ENCODE measurements at places on chromosomes 5 and 9.

GRCh38 chr9:96691326-96691725, 36.2 kb upstream of the PRXL2C start:
- no peak for DNase-seq

- no peak for DNase-seq
Measured at GRCh38 chr9:33837138-33837537, 20.2 kb downstream of the UBE2R2 start.

DNA sequence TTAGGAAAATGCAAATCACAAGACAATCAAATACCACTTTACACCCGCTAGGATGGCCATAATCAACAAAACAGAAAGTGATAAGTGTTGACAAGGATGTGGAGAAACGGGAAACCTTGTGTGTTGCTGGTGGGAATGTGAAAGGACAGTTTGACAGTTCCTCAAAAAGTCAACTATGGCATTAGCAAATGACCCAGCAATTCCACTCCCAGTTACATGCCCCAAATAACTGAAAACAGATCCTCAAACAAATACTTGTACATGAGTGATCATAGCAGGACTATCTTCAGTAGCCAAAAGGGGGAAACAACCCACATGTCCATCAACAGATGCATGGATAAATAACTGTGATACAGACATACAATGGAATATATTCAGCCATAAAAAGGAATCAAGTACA, 21.2 kb downstream of the RASGEF1C start:
- no peak for DNase-seq

- no peak for DNase-seq
Measured at GRCh38 chr9:137745541-137745991, 126.8 kb downstream of the EHMT1 start.

GRCh38 chr5:147635882-147636728, 126.2 kb upstream of the DPYSL3 start:
- no peak for DNase-seq

DNA sequence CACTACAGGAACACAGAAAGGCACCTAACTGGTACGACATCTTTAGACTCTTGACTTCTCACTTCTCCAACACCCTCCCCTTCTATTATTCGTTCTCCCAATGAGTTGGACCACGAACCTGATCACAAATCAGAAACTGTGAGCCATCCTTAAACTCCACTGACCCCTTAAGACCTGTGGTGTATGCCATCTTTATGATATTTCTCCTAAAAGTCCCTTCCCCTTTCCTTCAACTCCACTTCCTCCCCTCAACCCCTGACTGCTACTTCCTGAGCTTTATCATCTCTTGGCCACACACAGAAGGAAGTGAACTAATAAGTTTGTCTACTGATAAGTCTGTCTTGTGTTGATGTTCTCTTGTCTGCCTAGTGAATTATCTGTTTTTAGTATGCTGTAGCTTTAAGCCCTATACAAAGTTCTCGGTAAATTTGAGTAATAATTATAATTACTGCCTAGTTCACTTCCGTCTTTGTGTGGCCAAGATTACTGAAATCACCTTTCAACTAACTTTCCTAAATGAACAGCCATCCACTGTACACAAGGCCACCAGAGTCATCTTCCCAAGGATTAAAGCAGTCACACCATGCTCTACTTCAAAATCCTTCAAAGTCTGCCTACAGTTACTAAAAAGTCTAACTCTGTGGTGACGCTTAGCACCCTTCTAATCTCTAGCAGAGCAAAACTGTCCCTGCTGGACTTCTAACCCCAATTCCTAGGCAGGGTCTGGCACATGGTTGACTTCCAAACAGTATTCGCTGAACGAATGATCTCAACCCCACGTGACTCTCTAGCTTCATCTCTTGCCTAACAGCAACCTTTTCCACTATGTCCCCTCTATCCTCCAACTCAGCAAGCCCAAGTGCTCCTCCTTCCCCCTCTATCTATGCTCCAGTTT, 23.2 kb downstream of the ELOVL7 start:
- no peak for DNase-seq

DNA sequence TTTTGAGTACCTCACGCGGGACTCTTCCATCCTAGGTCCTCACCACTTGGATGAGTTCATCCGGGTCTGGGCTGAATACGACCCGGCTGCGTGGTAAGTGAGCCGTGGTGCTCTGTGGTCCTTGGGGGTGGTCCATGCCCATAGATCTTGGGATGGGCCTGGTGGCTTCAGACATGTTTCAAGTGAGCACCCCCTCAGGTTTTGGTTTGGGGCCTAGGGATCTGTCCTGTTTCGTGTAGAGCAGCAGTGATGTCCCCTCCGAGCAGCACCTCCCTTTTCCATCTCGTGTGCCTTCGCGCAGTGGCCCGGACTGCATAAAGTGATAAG, 218.9 kb downstream of the CACNA1B start:
- DNase-seq: no peak

GRCh38 chr5:156623381-156624040, 226.6 kb upstream of the PPP1R2B start:
- DNase-seq: no peak

DNA sequence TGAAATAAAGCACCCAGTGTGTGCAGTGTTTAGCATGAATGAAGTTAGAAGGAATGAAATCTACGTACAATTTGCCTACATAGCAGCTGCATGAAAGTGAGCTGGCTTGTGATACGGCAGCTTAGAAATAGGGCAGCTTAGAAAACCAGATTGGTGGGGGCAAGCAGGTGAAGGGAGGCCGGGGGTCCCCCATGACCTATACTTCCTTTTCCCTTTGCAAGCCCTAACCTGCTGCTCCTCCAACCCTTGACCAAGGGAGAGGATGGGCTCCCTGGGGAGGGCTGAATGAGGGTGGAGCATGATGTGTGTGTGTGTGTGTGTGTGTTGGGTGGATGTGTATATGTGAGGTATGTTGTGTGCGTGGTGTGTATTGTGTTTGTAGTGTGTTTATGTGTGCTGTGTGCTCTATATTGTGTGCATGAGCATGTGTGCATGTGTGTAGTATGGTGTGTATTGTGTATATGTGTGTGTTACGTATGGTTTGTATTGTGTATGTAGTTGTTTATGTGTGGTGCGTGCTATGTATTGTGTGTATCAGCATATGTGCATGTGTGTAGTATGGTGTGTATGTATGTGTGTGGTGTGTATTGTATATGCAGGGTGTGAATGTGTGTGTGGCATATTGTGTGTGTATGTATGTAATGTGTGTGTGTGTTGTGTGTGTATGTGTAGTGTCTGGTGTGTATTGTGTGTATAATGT, 72.1 kb downstream of the TENT4A start:
- DNase-seq: no peak

DNA sequence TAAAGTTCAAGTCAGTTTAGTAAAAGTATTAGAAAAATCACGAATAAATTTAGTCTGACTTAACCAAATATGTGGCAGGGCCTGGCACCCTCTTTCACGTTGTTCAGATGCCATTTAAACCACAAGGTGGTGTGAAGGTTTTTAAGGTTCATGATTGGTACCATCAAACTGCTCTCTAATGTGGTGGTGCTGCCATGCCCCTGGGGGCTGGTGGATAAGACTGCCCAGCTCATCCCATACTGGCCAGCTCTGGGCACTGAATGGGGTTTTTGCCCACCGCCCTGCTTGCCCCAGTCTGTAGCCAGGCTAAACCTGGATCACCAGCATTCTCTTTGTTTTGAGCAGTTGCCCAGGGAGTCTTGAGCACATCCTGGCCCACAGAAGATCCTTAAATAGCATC, 159.3 kb downstream of the GABBR2 start:
- DNase-seq: no peak

GRCh38 chr5:57598756-57599155, 116.1 kb upstream of the ACTBL2 start:
- no peak for DNase-seq

DNA sequence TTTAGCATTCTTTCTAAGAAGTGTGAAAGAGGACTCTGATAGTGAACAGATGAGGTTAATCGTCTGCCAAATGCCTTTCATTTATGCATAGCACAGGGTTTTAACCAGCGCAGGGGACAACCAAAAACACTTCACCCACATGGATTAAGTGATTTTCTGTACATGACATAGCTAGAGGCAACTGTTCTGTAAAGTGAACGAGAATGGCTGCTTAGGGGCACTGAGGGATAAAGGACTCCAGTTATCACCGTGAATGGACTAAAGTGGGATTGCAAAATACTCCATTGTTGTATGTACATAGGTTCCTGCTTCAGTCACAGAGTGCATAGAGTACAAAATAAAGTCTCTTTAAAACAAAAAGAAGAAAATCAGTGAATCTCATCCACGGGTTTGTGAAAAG, 456.8 kb downstream of the DMAC1 start:
- DNase-seq: no peak

DNA sequence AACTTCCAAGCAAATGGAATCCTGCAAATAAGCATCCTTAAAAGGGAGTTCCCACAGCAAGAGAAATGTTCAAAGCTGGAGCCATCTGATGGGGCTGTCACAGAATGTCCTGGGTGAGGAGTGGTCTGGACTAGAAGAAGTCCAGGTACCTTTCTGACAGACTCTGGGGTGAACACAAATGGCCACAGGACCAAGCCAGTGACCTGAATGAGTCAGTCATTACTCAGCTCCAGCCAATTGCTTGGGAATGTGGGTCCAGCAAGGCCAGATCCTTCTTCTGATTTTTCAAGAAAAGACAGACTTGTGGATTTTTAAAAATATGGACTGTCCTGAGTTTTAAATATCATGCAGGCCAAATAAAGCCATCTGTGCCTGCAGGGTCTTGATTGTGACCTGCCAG, 30.1 kb downstream of the GALNT10 start:
- DNase-seq: no peak

GRCh38 chr5:179344431-179345182, 654 bp downstream of the ADAMTS2 start:
- DNase-seq: no peak

GRCh38 chr5:176857894-176858273, 41.3 kb downstream of the HK3 start:
- no peak for DNase-seq

- DNase-seq: no peak
Measured at GRCh38 chr5:2136728-2137333, 254.1 kb upstream of the IRX4 start.

DNA sequence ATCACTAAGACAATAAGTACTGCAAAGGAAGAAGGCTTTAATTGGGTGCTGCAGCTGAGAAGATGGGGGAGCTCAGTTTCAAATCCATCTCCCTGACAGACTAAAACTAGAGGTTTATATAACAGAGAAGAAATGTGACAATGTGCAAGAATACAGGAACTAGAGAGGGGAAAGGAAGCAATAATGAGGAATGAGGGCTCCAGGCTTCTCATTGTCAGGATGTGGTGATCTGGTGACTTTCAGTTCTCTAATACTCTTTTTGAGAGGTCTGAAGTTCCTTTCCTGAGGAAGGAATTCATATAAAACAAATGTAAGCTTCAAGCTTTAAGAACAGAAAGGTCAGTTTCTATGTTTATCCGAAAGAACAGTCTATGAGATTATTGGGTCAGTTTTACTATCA, 42.5 kb upstream of the SPATA31E1 start:
- DNase-seq: no peak

- no peak for DNase-seq
Measured at GRCh38 chr5:138875552-138875875, 379 bp upstream of the LRRTM2 start.

- DNase-seq: no peak
Measured at GRCh38 chr9:116491219-116491618, 195.9 kb upstream of the TRIM32 start.

- no peak for DNase-seq
Measured at GRCh38 chr5:157225469-157226422, 40.2 kb upstream of the CYFIP2 start.

DNA sequence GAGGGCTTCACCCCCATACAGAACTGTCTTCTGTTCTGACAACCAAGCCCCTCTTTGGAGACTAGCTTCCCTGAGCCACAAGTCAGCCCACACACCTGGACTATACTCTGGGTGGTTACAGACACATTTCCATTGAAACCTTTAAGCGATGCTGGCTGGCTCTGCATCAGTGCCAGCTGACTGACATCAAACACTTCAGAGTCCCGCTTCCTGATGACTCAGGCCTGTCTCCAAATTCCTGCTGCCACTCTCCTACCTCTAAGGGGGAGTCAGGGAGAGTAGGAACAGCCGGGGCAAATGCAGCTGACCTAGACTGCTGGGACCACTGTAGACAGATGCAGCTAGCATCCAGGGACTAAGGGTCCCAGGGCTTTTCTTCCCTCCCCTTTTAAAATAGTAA, 59.4 kb downstream of the SIL1 start:
- no peak for DNase-seq

- no peak for DNase-seq
Measured at GRCh38 chr9:130988905-130989304, 20.1 kb upstream of the LAMC3 start.

GRCh38 chr5:151458314-151458713, 10.9 kb downstream of the SLC36A1 start:
- no peak for DNase-seq

DNA sequence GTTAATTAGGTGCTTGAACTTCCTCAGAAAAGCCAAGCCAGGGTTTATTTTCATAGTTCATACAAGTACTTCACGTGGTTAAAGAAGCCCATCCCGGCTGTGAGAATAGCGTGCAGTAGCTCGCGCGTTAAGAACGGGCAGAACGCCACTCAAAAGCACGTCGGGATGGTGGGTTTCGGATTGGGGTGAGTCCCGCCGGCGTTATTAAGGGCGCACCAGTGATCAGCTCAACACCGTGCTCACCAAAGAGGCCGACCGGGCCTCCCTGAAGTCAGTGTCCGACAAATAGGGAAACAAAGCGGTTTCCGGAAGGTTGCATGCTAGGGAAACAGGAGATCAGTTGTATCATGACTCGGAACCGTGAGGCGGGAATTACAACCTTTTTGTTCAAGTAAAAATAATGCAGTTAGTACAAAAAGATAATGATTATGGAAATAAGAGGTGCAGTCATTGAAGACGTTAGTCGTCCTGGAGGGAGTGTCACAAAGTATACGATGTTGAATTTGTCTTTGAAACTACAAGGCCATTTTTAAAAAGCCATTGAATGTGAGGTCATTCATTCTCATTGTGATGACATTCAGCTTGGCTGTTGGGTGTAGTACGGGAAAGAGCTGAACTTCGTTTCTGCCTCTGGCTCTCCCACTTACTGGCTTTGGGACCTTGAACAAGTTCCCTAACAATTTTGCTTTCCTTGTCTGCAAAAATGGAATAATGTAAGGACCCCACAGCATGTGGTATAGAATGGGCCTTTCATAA, 992 bp downstream of the SETD9 start:
- DNase-seq: no peak

DNA sequence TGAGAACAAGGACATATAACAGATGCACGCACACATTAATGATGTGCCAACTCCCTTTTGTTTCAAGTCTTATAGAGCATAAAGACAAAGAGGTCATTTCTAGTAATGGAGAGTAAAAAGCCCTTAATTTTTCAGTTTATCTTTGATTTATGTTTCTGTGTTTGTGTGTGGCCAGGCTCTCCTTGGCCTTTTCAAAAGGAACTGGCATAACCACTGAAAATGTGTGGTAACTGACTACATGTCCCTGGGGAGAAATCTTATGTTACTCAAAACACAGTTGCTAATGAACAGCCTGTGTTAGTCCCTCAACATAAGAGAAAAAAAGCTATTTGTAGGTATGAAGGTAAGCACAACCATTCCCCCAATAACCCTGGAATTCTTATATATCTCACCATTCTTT, 47.6 kb upstream of the SHOC1 start:
- no peak for DNase-seq

All from SK-N-DZ (cell line).